ENCODE measurements at places on chromosomes 2 and 18.

DNA sequence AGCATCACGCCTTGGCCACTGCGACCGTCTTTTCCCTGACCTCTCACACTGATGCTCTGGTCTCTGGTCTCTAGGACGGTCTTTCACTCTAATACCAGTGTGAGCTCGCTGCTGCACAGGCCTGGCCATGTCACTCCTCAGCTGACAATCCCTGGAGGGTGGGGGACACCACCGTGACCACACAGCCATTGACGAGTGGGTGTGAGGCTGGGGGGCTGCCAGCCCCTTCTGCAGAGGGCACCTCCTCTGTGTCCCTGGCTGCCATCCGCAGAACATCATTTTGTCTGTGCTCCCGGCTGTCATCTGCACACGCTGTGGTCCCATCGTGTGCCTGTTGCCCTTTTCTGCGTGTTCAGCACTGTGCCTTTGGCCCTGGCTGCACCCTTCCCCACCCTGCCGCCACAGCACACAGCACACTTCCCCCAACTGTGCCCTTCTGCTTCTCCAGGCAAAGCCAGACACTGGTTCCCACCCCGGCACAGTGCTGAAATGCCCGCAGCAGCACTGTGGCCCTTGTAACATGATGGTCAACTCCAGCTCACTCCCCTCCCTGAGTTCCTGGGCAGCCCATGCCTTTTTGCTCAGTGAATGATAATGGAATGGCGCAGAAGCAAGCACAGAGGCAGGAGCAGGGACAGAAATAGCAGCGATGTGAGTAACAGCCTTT is 30.4 kb upstream of the INHBB start:
- DNase-seq, result no peak

DNA sequence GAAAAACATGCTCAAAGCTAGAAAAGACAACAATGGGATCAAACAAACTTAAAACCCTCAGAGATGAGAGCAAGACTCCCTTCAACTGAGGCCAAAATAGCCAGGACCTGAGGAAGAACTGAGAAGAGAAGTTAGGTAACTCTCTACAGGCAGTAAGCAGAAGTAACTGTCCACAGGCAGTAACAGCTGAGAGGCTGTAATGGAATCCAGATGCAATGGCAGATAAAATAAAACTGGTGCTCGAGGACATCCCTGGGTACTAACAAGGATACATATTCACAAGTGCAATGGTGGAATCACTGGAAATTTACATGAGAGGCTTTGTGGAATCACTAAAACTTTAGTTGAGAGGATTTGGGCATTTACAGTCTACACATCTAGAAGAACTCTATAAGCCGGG is 30.4 kb upstream of the C2orf66 start:
- no peak for DNase-seq

- DNase-seq, result no peak
Observed at GRCh38 chr2:20247084-20247483, 22.2 kb upstream of the SDC1 start.

DNA sequence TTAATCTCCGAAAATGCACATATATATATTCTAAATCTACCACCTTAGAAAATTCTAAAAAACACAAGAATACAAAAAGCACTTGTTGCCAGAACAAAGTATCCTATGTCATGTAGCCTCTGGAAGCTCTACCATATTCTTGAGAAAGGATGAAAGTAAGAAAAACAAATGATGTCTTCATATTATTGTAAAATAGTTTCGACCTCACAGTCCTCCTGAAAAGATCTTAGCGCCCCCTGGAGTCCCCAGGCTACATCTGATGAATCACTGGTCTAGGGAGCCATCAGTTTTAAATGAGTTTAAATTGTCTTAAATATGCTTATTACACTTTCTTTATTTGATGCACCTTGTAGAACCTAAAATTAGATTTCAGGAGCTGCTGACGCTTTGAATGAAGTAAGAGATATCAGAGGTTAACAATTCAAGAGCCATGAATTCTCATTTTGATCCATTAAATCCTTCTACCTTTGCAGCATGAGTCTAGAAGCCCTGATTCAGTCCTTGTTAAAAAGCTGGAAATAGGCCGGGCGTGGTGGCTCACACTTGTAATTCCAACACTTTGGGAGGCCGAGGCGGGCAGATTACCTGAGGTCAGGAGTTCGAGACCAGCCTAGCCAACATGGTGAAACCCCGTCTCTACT is 138.8 kb downstream of the MCFD2 start:
- DNase-seq, result peak; percentile 71

Measured in body of pancreas (tissue), 4 donors.